ENCODE measurements at places on chromosomes 2 and 18.
A peak's percentile ranks its signal among the peaks of the same experiment; 100 is the strongest.

DNA sequence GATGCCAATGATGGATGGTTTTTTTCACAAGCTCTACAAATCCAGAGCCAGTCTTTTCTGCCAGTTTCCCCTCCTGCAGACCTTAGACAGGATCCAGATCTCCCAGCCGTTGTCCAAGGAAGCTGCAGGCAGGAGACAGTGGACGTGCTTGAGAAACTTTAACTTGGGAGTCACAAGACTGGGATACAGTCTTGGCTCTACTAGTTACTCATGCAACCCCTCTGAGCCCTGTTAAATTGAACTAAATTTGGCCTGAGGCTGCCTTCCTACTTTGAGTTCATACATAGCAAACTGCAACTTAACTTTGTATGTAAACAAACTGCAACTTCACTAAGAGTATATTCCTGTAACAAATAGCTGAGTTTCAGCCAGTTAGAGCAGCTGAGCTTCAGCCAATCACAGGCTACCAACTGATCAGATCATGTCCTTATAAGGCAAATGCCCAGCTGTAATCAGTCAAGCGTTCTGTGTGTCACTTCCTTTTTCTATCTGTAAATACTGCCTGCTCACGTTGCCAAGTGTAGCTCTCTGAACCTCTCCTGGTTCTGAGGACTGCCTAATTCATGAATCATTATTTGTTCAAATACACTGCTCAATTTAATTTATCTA lies 140.9 kb downstream of the CAPN13 start:
- peak; percentile 99 for DNase-seq

DNA sequence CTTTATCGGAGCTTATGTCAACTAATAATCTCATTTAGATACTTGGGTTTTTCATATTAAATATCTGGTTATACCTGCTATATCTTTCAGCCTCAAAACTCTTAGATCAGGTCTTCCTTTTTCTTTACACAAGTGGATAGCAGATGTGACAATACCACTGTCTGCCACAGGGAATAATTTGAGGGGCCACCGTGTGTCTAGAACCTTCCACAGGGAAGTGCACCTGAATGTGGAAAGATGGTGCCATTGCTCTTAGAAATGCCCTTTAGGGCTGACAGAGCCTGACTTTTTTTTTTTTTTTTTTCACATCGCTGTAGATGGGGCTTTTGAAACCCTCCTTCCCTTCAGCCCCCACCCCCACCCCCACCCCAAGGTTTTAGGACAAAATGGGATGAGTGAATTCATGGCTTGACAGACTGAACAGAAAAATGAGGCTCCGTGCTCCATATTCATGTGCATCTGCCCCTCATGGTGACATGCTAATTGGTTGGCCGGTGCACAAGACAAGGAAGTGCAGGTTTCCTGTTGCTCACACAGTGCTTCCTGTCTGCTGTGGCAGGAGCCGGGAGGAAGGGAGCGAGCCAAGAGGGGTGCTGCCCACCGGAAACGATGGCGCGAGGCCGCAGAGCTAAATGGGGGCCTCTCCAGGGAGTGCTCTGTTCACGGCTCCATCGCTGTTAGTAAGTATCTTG lies 246.0 kb downstream of the LDLRAD4 start:
- no peak for DNase-seq

DNA sequence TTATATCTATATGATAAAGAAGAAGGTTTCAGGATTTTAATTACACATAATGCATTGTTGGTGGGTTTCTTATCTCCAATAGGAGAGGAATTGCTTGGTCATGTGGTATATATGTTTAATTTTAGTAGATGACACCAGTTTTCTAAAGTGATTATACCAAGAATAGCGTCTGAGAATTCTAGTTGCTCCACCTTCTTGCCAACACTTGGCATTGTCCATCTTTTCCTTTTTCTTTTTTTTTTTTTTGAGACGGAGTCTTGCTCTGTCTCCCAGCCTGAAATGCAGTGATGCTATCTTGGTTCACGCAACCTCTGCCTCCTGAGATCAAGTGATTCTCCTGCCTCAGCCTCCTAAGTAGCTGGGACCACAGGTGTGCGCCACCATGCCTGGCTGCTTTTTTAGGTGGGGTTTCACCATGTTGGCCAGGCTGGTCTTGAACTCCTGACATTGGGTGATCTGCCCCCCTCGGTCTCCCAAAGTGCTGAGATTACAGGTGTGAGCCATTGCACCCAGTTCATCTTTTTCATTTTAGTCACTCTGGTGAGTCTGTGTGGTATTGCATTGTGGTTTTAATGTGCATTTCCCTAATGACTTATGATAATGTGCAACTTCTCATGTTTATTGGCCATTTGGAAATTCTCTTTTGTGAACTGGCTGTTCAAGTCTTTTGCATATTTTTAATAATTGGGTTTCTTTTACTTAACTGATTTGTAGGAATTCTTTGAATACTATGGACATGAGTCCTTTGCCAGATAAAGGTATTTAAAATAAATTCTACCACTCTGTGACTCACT lies 37.3 kb upstream of the ZNF512 start:
- DNase-seq: peak; percentile 62

DNA sequence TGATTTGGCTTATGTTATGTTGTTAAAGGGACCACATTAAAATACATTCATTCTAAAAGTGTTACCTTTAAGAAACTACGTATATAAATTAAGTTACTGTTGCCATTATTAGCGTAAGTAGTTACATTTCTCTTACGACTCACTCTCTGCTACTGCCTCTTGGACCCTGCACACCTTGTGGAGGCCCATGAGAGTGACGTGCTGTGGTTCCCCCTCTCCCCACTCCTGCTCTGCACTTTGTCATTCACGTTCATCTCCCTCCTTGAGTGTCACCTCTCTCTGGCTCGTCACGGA lies 830 bp upstream of the MERTK start:
- DNase-seq: no peak

- DNase-seq: no peak
These were observed 113.9 kb downstream of the HNMT start for GRCh38 chr2:138078153-138078552.

DNA sequence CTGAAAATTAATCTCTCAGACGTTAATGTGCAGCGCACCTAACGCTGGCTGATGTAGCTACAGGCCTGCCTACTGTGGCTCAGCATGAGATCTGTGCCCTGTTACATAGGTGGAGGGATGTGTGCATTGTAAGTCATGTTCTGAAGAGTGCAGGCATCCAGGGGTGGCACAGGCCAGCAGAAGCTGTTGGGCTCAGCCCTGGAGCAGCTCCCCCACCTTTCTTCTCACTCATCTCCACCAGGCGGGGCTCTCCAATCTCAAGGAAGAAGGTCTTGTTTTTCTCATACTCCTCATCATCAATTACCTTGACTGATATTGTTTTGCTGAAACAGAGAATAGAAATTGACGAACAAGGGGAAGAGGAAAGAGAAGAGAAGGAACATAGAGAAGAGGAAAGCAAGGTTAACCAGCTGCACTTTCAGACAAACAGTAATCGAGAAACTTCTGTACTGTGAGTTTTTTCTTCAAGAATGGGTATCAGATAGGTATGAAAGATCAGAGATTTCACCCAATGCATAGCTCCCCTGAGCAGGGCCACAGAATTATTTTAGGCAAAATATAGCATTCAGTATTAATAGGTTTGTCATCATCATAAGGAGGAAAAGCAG lies 273.6 kb downstream of the SLC8A1 start:
- no peak for DNase-seq

GRCh38 chr18:75304678-75305557 lies 94.3 kb downstream of the TSHZ1 start:
- no peak for DNase-seq

GRCh38 chr18:50399582-50399981 lies 24.7 kb downstream of the SKA1 start:
- DNase-seq: no peak

GRCh38 chr2:98917031-98917471 lies 19.0 kb downstream of the CRACDL start:
- DNase-seq: peak; percentile 95

- no peak for DNase-seq
These were observed 79.5 kb downstream of the NXPH2 start for GRCh38 chr2:138700716-138701115.

- DNase-seq: no peak
These were observed at the start of the genes ABCG5 and ABCG8 for GRCh38 chr2:43838560-43839267. TSS of gene ABCG5 (minus strand) at chr2:43838839. CDS start at chr2:43838679, 160 bp downstream. TSS of gene ABCG8 (plus strand) at chr2:43838971. CDS start at chr2:43839054, 83 bp downstream.

DNA sequence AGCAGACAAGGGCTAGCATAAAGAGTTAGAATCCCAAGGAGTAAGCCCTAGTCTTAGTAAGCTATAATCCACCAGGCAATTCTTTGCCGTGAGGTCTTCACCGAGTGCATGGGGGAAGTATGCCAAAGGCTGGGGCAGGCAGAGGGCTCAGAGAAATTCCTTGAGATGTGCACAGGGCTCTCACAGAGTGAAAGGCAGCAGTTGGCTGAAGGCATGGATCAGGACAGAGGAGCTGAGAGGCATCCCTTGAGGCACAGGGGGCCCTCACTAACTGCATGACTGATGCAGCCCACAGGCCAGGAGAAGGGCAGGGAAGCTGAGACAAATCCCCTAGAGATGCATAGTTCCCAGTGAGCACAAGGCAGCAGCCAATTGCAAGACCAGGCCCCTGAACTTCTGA lies 34.1 kb downstream of the PTH2R start:
- DNase-seq: no peak

GRCh38 chr2:236209996-236210395 lies 41.8 kb upstream of the GBX2 start:
- no peak for DNase-seq

- DNase-seq: peak; percentile 60
These were observed 12.4 kb downstream of the IL1F10 start for GRCh38 chr2:113080134-113080533.

GRCh38 chr2:165924946-165925345 lies 28.6 kb downstream of the TTC21B start:
- DNase-seq: no peak

DNA sequence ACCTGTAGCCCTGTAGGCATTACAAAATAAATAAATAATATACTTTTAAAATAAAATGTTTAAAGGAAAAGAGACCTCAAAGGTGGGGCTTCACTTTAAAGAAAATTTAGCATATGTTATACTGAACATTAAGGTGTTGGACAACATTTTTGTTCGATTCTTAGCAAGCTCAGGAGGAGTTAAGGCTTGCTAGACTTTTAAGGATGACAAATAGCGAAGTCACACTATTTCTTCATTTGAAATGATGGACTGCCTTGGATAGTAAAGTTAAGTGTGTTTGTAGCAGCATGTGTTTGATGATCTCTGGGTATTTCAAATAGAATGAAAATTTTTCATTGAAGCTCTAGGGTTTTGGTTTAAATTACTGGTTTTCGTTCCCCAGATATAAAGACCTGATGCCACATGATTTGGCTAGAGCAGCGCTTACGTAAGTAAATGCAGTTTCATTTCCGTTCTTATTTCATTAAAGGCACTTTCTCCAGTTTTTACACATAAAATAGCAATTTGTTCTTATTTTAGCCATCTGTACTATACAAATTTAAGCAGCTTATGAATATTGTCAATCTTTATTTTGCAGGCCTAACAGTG lies 24.9 kb downstream of the HADHB start:
- no peak for DNase-seq

- peak; percentile 92 for DNase-seq
These were observed 105.9 kb downstream of the SOX11 start for GRCh38 chr2:5798084-5798483.

- no peak for DNase-seq
These were observed 155.6 kb downstream of the NCKAP5 start for GRCh38 chr2:133412694-133413093.

DNA sequence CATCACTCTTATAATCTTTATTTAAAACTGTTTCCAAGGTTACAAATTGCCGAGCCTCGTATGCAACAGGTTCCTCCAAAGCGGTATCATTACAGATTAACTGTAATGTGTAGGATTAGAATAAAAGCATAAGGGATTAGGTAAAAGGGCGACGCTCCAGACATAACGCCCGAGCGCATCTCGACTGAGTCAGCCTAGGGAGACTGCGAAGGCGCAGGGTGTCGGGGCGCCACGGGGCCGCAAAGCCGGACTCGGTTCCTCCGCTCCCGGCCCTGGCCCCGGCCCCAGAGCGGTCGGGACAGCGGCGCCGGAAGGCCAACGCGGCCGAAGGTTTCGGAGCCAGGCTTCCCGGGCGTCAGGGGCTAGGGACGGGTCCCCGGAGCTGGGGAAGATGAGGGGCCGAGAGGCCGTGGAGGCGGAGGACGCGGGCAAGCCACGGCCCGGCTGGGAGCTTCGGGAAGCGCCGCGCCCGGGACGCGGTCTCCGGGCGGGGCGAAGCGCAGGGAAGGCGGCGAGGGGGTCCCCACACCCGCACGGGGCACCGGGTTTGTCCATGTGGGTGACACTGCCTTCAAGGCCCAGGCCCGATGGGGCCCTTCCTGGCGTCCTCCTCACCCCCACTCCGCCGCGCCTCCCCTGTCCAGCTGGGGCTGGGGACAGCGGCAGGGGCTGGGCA lies 12.9 kb upstream of the SIX3 start:
- no peak for DNase-seq

DNA sequence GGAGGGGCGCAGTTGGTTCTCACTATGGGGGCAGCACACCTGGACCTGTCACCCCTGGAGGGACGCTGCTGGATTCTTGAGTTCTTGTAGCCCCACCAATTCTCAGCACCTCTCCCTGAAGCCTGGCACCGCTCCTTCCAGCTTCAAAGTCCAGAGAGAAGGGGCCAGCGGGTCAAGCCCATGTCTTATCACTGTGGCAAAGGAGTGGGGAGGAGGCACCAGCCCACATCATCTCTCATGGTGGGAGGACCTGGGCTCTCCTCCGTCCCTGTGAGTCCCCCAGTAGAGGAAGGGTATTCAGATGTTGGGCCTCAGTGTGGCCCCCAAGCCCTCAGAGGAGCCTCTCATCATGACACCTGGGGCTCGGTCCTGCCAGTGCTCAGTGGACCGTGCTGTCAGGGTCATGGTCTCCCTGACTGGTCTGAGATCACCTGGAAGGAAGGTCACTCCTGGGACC lies 67.4 kb downstream of the HS1BP3 start:
- DNase-seq: no peak

DNA sequence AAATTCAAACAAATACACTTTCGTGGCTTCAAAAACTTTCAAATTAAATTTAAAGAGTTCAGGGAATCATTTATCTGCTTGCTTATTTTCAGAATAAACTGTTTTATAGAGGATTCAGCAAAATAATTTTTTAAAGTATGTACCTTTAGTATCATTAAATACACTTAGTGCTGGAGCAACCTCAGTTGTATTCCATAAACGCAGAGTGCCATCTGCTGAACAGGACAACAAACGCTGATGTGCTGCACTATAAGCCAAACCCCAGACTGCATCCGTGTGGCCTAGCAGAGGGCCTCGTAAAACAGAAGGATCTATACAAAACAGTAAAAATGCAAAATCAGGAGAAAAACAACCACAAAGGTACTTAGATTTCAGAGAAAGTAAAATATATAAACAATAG lies 108.6 kb downstream of the STRN start:
- no peak for DNase-seq

GRCh38 chr18:13510594-13510993 lies 215.8 kb downstream of the FAM210A start:
- DNase-seq: no peak

Data from A172 (cell line).